ENCODE measurements at places on chromosomes 16 and 17.

DNA sequence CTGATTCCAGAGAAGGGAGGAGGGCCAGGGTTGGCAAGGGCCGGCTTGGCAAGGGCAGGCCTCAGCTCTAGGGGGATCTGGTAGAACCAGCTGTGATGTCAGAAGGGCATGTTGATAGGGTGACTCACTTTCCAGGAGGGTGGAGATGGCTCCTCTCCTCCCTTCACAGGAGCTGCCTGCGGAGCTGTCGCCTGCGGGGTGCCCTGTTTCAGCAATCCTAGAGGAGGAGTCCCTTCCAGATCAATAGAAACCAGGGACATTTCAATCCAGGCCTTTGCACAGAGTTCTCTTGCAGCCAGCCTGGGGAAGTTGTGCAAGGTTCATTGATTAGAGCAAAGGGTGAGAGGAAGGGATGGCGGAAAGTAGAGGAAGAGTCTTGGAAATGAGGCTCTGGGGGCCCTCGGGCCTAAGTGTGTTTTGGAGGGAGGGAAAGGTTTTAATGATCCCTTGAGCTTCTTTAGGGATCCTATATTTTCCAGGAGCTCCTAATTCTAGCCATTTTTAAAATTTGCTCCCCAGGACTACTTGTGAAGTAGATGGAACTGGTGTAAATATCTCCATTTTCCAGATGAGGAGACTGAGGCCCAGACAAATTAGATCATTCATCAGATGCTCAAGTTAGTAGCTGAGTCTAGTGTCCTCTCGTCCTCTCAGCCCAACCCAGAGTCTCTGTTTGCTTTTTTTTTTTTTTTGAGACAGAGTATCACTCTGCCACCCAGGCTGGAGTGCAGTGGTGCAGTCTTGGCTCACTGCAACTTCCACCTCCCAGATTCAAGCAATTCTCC is 24.8 kb upstream of the CSNK2A2 start:
- no peak for DNase-seq

DNA sequence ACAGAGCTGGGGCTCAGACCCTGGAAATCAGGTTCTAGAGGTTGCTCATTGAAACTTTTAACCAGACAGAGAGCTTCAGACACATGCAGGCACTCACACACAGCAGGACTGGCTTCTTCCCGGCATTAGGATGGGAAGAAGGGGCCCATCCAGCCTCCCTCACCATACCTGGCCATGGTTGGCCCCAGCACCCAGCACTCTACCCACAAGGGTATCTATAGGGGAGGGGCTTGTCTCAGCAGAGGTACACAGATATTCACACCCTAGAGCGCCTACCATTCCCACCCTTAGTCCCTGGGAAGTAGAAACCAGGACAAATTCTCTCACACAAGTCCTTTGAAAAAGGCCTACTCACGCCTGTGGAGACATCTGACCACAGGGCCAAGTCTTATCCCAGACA is 20.5 kb upstream of the CCL2 start:
- no peak for DNase-seq

DNA sequence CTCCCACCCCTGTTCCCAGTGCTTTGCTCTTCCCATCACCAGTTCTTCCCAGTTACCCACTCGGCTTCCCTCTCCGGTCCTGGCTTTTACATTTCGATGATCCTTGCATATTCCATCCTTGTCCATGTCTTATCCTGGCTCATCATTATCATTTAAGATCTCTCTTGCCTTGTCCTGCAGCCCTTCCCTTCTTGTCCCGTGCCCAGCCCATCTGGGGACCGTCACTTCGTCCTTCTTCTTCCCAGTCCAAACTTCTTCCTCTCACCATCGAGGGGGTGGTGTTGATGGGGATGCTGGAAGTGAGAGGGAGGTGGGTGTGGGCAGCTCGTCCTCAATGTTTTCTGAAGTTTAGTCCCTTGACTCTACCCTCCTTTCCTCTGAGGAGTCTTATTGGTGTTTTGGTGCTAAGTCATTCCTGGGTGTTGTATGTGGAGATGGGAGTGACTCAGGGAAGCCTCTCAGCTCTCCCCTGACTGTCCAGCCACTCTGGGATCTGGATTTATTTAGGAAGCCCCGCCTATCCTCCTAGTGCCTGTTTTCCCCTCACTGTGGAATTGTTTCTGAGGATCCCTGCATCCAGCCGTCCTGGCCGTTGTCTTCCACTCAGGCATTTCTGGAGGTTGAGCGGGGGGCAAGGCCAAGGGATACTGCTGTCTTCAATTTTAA is 975 bp downstream of the SNX29 start:
- no peak for DNase-seq

DNA sequence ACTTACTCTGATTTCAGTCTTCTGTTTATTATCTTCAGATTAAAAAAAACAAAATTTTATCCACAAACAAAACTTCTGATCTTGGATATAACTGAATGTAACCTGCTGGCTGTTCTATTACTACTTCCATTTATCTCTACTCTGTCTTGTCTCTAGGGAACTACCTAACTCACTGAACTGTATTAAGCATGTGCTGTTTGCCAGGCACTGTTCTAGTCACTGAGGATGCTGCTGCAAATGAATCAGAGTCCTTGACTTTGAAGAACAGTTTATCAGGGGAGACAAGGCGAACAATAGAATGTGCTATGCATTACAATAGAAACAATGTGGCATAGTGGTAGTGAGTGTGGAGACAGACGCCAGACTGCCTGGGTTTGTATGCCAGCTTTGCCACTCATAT is 2.3 kb upstream of the ANKRD40 start:
- DNase-seq: no peak

DNA sequence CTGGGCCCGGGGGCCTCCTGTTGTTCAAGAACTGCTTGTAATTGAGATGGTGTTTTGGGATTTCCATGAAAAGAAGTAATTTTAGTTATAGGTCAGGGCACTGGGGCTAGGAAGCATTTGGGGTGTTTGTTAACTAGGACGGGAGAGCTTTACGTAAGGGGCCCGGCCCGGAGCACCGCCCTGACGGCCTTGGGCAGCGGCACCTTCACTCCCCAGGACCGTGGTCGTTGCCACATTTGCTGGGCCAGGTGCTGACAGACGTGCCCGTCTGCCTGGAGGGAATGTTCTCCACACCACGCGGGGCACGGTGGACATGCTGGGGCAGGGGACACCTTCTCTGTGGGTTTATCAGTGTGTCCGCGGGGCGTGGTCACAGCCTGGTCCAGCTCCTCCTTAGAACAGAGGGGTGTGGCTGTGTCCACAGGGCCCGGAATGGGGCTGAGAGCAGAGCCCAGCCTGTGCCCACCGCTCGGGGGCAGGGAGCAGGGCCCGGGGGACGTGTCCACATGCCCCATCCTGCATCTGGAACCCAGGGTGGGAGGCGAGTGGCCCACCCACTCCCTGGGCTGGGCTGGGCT is 57.7 kb downstream of the BAIAP2 start:
- no peak for DNase-seq

DNA sequence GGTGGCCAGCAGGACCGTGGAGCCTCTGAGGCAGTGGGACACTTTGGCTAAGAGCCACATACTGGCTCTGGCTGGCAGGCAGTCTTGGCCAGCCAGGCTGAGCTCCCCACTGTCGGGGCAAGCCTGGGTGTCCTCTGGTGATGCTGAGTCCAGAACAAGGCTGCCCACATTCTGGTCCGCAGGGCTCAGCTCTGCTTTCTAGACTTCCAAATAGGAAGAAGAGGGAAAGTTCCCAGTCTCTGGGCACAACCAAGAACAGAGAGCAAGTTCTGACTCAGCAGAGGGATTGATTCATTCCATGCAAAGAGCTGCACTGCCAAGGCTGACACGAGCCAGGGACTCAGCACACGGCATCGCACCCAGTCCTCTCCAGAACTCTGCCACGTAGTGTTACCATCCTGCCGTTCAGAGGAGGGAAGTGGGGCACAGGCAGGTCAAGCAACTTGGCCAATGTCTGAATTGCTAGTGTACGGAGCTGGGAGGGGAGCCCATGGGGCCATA is 58.9 kb downstream of the NOS2 start:
- no peak for DNase-seq
